ENCODE measurements at places on chromosomes 3 and 15.

GRCh38 chr15:95208988-95209387 is 977.6 kb downstream of the MCTP2 start:
- no peak for DNase-seq

GRCh38 chr3:70620367-70620766 is 307.9 kb upstream of the MDFIC2 start:
- no peak for DNase-seq

DNA sequence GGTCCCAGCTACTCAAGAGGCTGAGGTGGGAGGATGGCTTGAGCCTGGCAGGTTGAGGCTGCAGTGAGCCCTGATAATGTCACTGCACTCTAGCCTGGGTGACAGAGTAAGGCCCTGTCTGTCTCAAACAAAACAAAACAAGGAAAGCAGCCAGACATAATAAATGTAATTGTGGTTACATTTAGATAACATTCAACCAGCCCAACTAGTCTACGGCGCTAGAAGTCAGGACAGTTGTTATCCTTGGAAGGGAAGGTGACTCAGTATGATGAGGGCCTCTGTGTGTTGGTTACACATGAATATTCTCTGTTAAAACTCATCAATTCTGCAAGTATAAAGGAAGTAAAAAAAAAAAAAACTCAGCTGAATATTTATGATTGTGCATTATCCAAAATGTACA is 27.0 kb upstream of the CSPG5 start:
- DNase-seq = no peak

GRCh38 chr15:80550908-80551260 is 144.2 kb upstream of the ABHD17C start:
- no peak for DNase-seq

DNA sequence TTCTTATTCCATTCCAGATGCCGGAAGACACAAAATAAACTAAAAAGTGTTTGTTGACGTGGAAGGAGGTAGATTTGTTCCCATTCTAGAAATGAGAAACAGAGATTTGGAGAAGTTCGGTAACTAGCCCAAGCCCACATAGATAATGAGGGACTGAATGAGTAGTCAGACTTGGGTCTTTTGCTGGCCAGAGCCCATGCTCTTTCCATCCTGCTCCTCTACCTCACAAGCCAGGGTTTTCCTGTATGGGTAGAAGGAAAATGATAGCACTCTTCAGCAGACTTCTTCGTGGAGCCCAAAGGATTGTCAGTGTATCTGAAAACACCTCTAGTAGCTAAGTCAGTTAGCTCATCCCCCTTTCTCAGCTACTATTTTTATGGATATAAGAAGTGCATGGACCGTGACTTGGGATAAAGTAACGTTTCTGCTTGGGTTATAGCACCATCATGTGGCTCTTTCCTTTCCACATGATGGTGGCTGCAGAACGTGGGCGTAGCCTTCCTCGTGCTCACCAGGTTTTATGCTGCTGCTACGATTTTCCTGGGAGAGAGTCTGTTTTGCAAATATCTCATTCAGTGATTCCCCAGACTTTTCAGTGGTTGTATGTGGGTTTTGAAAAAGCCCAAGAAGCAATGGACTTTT is 84.6 kb downstream of the DGKG start:
- DNase-seq = no peak

- no peak for DNase-seq
Observed at GRCh38 chr3:112634786-112635541, 6.0 kb downstream of the CCDC80 start.

- no peak for DNase-seq
Observed at GRCh38 chr15:88394553-88395145, 72.5 kb downstream of the MRPL46 start.

- no peak for DNase-seq
Observed at GRCh38 chr15:60519218-60519617, 40.3 kb upstream of the ICE2 start.

DNA sequence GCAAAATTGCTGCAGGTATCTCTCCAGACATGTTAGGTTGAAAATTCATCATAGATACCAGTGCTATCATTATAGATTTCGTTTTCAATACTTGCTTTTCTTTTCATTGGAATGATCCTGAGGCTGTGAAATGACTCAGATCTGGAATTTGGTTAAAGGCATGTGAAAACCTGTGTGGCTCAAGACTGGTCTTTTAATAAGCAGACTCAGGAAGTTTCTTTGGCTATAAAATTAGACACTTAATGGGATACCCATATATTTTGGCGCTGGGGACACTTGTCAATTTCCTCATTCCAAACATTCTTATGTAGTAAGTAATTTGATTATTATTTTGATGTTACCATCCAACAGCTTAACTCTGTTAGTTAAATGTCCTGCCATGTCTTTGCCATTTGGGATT is 1041.1 kb upstream of the GBE1 start:
- DNase-seq = no peak

GRCh38 chr3:51955175-51955892 is at the start of gene GPR62:
TSS of gene GPR62 (plus strand) at chr3:51955381. CDS start at chr3:51955653, 272 bp downstream.
- no peak for DNase-seq

- DNase-seq = no peak
Observed at GRCh38 chr3:194075802-194076460, 60.0 kb upstream of the HES1 start.

DNA sequence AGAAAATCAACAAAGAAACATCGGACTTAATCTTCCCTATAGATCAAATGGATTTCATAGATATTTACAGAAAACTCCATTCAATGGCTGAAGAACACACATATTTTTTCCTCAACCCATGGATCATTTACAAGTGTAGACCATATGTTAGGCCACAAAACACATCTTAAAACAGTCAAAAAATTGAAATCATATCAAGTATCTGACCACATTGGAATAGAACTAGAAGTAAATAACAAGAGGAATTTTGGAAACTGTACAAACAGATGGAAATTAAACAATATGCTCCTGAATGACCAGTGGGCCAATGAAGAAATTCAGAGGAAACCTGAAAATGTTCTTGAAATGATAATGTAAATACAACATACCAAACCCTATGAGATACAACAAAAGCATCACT is 323.1 kb upstream of the GPR149 start:
- no peak for DNase-seq

Data from suppressor macrophage treated with lipopolysaccharide for 4 hours (primary cell).